ENCODE measurements at places on chromosomes 3 and 15.

DNA sequence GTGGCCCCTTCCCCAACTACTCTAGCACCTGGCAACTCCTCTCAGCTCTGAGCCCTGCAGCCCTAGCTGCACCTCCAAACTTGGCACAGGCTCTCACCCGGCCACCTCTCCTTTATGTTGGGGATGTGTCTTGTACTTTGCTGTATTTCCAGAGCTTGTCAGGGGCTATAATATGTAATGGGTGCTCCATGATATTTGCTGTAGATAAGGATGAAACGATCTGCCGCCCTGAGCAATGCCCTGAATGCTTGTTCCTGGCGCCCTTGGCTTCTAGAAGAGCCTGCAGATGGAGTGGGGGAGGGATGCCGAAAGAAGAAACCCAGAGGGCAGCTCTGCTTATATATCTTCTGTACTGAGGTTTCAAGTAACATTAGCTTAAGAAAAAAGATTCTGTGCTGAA, 35.9 kb upstream of the ZBTB38 start:
- no peak for DNase-seq

GRCh38 chr15:75059607-75060006, 36.2 kb downstream of the PPCDC start:
- no peak for DNase-seq

DNA sequence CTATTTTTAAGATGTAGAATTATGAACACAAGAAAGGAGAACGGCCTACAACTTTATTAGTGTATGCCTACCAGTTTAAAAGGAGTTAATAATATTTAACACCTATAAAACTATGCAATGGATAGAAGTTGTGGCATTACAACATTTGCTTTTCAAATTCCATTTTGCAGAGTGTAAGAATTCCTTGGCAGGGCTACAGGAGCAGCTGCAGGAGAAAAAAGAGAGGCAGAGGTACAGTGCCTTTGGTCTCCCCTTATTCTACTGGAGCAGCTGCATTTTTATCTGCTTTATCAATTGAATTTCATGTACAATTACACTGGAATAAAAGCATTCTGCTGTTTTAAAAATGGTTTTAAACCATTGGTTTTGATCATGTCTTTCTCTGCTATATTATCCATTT, 145.7 kb upstream of the KCNH8 start:
- no peak for DNase-seq

GRCh38 chr15:23472678-23473077, 25.6 kb upstream of the GOLGA6L2 start:
- DNase-seq = no peak

- no peak for DNase-seq
Measured at GRCh38 chr3:16595778-16596177, 9.4 kb downstream of the DAZL start.

- DNase-seq = peak; percentile 51
Measured at GRCh38 chr3:138935863-138936740, 10.8 kb downstream of the FOXL2 start.

DNA sequence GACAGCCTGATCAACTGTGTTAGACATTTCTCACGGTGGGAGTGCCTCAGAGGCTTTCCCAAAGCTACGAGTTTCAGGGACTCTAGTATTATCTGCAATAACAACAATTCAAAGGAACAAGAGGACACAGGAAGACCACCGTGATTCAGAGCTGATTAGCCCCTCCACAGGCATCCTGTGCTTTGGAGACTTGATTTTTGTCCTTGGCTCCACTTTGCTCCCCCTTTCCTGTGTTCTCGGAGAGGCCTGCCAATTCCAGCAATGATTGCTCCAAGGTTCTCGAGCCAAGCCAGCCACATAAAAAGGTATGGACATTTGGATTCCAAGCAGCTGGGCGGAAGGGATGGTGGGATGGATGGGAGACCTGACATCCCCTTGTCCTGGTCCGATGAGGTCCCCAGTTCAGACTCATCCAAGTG, 14.3 kb downstream of the EHD4 start:
- DNase-seq = no peak

DNA sequence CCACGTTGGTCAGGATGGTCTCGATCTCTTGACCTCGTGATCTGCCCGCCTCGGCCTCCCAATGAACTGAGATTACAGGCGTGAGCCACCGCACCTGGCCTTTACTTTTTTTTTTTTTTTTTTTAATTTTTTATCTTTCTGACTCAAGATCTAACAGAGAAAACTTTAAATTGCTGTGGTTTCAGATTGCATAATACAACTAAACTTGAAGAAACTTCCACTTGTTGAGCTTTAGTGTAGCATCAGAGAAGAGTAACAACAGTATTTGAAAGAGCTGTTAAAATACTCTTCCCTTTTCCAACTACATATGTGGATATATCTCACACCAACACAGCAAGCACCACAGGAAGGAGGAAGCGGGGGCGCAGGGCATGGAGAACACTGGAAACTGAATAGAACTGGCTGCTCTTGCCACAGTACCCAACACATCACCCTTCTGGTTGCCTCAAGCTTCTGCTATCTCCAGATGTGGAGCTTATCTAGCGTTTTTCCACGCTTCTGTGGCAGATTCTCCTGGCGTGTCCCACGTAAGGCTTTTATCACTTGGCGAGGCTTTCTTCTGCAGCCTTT, 45.4 kb downstream of the MAP6D1 start:
- no peak for DNase-seq

- no peak for DNase-seq
Measured at GRCh38 chr3:123907720-123908119, 23.6 kb upstream of the MYLK start.

DNA sequence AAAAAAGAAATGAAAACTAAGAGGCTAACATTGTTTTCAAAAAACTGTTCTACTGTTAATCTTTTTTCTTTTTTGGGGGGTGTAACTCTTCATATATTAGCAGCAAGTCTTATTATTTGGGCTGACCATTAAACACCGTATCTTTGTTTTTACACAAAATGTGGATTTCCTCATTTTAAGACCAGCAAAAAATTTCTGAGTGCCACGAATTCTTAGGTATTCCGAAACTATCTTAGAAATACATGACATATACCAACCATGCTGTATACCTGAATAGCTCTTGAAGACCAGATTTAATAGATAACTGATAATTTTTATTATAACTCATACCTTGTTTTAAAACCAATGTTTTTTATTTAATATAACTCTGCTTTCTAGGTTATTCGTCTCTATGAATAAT, 620 bp upstream of the TTC23 start:
- DNase-seq = no peak

DNA sequence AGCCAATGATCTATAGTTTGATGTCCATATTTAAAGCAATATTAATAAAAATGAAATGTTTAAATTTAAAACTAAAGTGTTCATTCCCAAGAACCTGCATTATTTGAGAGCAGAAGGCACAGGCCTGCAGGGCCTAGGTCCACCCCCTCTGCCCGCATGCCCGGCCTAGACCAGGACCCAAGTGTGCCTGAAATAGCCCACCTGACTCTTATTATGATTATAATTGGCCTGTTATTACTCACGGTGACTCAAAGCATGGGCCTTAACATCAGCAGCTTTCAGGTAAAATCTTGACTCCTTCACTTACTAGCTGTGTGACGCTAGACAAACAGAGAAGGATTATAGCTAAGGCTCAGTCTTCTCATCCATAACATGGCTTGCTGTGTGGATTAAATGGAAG, 128.8 kb downstream of the PLCL2 start:
- DNase-seq = no peak

- DNase-seq = no peak
Measured at GRCh38 chr3:127445581-127446343, 144.8 kb downstream of the TPRA1 start.

GRCh38 chr3:101825904-101826445, 23.3 kb upstream of the NFKBIZ start:
- DNase-seq = no peak

GRCh38 chr3:14283813-14284438, 105.3 kb downstream of the LSM3 start:
- DNase-seq = no peak

- DNase-seq = no peak
Measured at GRCh38 chr15:57057134-57057930, 138.9 kb downstream of the TCF12 start.

- no peak for DNase-seq
Measured at GRCh38 chr3:18127859-18128681, 297.1 kb downstream of the SATB1 start.

- DNase-seq = peak; percentile 35
Measured at GRCh38 chr3:112984485-112984884, 6.3 kb upstream of the GTPBP8 start.

GRCh38 chr3:9780910-9781309, 11.2 kb upstream of the CAMK1 start:
- no peak for DNase-seq
